ENCODE measurements at places on chromosomes 11 and 22. TPM values are rescaled to one million over a fixed set of nuclear protein-coding genes. Genes with fewer than 3 reads are reported as not detected.

The TENM4 gene
- not detected for total RNA-seq

The ARFGAP3 gene
- 33.0 TPM for total RNA-seq

DNA sequence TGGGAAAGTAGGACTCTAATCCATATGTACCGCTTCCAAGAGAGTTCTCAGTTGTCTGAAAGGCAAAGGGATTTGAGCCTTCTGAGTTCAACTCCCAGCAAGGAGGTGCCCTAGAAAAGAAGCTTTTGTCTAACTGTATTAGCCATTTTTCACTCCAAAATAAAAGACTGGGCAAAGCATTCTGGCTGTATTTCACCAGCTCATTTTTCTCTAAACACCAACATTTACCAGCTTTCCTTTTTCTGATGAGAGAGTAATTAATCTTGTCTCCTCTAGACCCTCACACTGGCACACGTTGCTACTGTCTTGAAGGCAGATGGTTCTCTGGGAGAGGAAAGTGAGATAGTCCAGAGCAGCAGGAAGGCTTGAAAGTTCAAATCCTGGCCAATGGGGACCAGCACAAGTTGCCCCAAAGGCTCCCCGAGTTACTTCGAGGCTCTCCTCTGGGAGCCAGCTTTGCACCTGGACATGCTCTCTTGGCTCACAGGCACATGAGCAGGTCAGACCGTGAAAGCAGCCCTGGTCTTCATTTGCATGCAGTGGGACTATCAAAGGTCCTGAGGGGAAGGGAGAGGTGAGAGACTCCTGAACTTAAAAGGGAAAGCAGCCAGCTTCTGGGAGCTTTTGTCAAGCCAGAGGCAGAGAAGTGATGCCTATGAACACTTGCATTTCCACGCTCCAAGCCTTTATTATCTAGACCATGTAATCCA lies 100.0 kb downstream of the NTM start:
- no peak for DNase-seq
- no peak overlapping the region for H3K4me3 ChIP-seq
- H3K27ac ChIP-seq: no peak overlapping the region
- no peaks in the 10 kb centered on the region for H3K27me3 ChIP-seq

DNA sequence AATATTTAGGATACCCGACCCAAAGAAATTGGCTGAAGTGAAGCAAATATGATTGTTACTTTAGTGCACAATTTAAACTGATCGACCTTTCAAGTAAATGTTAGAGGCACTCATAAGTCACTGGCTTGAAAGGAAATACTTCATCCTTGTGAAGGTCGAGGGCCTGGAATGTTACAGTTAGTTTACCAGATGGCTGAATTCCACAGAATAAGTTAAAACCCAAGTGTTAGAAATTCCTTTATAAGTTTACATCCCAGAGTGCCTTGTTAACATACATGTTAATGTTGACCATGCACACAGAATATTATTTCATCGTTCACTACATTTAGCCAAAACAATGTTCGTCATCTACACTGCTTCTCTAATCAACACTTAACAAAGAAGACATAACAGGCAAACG lies 235.5 kb upstream of the ANO3 start:
- H3K4me3 ChIP-seq: no peak overlapping the region
- H3K4me1 ChIP-seq: no peaks in the 10 kb centered on the region
- no peaks in the 10 kb centered on the region for H3K27me3 ChIP-seq
- H3K27ac ChIP-seq: no peak overlapping the region

DNA sequence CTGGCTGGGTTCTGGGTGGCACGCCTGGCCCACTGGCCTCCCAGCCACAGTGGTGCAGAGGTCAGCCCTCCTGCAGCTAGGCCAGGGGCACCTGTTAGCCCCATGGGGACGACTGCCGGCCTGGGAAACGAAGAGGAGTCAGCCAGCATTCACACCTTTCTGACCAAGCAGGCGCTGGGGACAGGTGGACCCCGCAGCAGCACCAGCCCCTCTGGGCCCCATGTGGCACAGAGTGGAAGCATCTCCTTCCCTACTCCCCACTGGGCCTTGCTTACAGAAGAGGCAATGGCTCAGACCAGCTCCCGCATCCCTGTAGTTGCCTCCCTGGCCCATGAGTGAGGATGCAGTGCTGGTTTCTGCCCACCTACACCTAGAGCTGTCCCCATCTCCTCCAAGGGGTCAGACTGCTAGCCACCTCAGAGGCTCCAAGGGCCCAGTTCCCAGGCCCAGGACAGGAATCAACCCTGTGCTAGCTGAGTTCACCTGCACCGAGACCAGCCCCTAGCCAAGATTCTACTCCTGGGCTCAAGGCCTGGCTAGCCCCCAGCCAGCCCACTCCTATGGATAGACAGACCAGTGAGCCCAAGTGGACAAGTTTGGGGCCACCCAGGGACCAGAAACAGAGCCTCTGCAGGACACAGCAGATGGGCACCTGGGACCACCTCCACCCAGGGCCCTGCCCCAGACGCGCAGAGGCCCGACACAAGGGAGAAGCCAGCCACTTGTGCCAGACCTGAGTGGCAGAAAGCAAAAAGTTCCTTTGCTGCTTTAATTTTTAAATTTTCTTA lies 27.7 kb upstream of the TXNRD2 start:
- H3K27me3 ChIP-seq: no peaks in the 10 kb centered on the region
- no peak overlapping the region for H3K27ac ChIP-seq
- no peak overlapping the region for H3K4me3 ChIP-seq
- peaks cover 17% of the 10 kb centered on the region for H3K4me1 ChIP-seq

GRCh38 chr11:129012880-129013279 lies 70.2 kb upstream of the TP53AIP1 start:
- H3K27ac ChIP-seq: no peak overlapping the region
- DNase-seq: no peak
- H3K27me3 ChIP-seq: no peaks in the 10 kb centered on the region
- H3K36me3 ChIP-seq: no peaks in the 10 kb centered on the region
- H3K4me3 ChIP-seq: no peak overlapping the region

- H3K4me3 ChIP-seq: no peak overlapping the region
- no peaks in the 10 kb centered on the region for H3K27me3 ChIP-seq
- no peaks in the 10 kb centered on the region for H3K4me1 ChIP-seq
- H3K36me3 ChIP-seq: peaks cover 25% of the 10 kb centered on the region
Observed at GRCh38 chr22:24076091-24076867, 65.2 kb downstream of the CABIN1 start.

GRCh38 chr11:104096900-104097299 lies 60.5 kb downstream of the DDI1 start:
- no peaks in the 10 kb centered on the region for H3K4me1 ChIP-seq
- H3K27me3 ChIP-seq: no peaks in the 10 kb centered on the region
- no peak overlapping the region for H3K4me3 ChIP-seq
- H3K36me3 ChIP-seq: no peaks in the 10 kb centered on the region

- DNase-seq: no peak
- no peak overlapping the region for H3K4me3 ChIP-seq
- no peaks in the 10 kb centered on the region for H3K27me3 ChIP-seq
- no peaks in the 10 kb centered on the region for H3K36me3 ChIP-seq
Observed at GRCh38 chr11:35856756-35857155, 87.1 kb upstream of the LDLRAD3 start.

GRCh38 chr11:74019104-74019738 lies 10.3 kb upstream of the UCP3 start:
- no peak overlapping the region for H3K4me3 ChIP-seq
- peaks cover 57% of the 10 kb centered on the region for H3K4me1 ChIP-seq
- DNase-seq: no peak
- H3K36me3 ChIP-seq: no peaks in the 10 kb centered on the region

DNA sequence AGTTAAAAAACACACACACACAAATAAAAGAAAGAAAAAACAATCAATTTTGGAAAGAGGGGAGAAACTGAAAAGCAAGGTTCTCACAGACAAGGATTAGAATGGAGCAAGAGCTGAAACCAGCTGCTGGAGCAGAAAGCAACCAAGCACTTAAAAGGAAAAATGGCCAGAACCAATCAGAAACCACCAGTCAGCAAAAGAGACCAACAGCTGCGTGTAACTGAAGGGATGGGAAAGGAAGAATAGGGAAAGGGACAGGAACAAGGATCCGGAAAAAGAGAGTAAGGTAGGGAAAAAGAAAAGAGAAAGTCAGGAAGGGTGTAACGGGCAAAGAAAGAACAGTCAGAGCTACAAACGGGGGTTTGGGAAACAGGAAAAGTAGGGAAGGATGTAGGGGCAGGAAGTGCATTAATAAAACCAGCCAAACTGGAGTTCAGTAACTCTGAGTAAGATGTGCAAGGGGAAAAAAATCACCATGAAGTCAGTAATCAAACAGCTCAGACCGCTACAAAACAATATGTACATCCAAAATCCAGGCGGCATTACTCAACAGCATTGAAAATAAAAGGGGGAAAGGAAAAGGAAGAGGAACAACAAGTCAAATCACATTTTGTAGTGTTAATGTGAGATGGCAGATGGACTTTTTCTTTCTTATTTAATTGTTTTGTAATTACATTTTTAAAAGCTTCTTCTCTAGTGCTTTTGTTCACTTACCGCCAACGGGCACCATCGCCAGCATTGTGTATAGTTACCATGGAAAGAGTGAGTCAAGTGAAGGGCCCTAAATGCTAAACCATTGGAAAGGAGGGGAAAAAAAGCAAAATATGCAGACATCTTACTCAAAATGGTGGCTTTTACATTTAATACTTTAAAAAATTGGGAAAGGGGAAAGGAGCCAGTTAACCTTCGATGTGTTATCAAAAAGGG lies 49.2 kb downstream of the APOL5 start:
- H3K4me3 ChIP-seq: no peak overlapping the region
- H3K4me1 ChIP-seq: no peaks in the 10 kb centered on the region
- no peak overlapping the region for H3K27ac ChIP-seq
- DNase-seq: no peak
- H3K36me3 ChIP-seq: no peaks in the 10 kb centered on the region

- H3K27me3 ChIP-seq: peaks cover 13% of the 10 kb centered on the region
- H3K4me3 ChIP-seq: no peak overlapping the region
- H3K4me1 ChIP-seq: no peaks in the 10 kb centered on the region
- H3K27ac ChIP-seq: no peak overlapping the region
- no peak for DNase-seq
Observed at GRCh38 chr11:6925636-6926207, 504 bp upstream of the ZNF215 start.
